ENCODE measurements at places on chromosomes 7 and 10.

- DNase-seq, result no peak
Observed at GRCh38 chr7:146028251-146028750, 88.3 kb upstream of the CNTNAP2 start.

- DNase-seq, result no peak
Observed at GRCh38 chr7:42662862-42663261, 249.0 kb downstream of the C7orf25 start.

DNA sequence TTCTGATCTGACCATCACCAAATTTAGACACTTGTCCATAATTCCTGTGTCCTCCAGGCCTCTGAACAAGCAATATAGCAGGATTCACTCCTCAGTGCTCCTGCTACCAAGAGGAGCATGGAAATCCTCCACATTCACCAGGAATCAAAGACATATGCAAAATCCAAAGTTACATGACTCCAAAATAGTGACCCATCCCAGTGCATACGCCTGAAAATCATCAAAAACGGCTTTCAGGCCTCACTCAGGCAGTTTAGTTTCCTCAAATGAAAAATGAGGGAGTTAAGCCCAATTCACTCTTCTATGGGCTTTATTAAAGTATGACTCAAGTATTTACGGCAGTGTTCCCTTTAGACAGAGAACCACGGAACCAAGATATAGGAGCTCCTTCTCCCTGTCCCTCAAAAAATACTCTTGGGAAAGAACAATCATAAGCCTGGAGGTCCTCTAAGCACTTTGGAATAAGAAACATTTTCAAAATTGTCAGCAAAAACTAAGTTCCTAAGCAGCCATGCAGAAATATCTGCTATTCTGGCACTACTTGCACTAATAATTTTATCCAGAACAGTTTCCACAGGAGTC, 240.7 kb downstream of the PARD3 start:
- no peak for DNase-seq

DNA sequence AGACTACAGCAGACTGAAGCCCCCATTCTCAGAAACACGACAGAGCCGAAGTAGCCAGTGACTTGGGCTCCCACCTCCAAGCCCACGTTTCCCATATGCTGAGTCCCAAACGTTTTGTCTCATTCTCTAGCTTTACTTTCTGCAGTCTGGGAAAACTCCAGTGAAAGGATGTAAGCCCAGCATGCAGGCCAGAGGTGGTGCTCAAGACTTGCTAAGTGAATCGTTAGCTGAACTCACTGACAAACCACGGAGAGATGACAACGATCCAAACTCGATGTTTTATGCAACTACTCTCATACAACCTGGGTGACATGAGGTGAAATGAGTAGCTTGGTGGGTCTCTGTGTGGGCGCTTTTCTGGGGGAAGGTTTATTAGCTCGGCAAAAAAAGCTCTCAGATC, 731.8 kb downstream of the SUGCT start:
- no peak for DNase-seq

DNA sequence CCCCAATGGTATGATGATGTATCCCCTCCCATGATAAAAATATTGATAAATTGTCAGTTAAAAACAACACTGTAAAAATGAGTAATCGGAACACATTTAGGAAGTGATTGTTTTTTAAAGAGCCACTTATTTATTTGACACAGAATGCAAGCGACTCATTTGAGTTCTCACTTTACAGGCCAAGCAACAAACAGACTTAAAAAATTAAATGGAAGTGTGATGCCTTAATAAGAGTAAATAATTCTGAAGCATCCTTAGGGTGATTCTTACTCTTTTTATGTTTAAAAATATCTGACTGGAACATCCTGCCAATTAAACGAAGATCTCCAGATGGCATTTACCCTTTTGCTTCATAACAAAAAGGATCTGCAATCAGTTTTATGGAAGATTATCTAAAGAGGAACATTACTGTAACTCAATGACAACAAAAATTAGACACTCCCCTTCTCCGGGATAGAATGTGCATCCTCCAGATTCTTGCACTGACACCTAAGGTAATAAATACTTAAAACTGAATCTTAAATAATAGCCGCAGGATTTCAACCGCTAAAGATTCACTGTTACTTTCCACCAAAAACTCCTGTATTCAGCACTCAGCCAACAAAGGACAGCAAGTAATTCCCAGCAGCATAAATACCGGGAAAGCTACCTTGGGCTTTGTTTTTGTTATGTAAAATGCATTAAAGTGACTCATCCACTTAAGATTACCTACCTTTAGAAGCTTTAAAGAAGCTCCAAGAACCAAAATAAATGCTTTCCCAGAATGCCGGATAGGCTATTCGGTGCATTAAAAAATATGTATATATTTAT, 1.7 kb downstream of the CACNA2D1 start:
- no peak for DNase-seq

GRCh38 chr7:66418537-66418936, 210.1 kb upstream of the KCTD7 start:
- no peak for DNase-seq

GRCh38 chr7:134999136-134999535, 12.8 kb downstream of the AGBL3 start:
- no peak for DNase-seq

- DNase-seq, result no peak
Observed at GRCh38 chr10:112985690-112986543, 35.9 kb downstream of the TCF7L2 start.

- DNase-seq, result no peak
Observed at GRCh38 chr10:130333185-130333584, 197.0 kb downstream of the GLRX3 start.

DNA sequence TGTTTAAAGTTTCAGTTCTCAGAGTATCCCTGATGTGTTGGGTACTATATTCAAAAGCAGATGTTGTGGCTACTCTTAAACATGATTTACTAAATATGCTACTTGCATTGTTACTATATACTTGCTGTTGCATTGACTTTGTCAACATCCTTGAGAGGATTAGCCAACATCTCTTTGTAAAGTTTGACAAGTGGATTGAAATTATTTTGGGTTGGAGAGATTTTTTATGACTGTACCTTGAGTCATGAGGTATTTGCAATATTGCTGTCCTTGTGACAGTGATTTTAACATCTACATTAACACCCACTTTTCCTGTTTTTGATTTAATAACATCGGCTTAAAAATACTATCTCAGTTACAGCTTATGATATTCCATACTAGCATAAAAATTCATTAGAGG, 31.9 kb downstream of the MRC1 start:
- DNase-seq, result no peak

- no peak for DNase-seq
Observed at GRCh38 chr10:36254199-36254598, 612.1 kb upstream of the FZD8 start.

DNA sequence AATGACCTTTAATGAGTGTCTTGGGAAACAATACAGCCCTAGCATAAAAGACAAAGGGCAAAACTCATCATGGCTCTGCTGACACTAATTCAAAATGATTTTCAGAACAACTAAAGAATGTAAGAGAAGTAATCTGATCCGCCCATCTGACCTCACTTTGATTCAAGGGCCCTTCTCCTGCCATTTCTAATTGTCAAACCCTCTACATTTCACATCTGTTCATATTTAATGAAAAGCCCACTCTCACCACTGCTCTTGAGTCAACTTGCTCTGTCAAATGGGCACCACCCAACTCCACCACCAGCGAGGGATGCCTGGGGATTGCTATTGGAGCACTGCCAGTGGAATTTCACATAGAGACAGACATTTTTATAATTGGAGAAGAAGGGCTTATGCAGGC, 639.2 kb downstream of the KCNMA1 start:
- DNase-seq, result no peak

DNA sequence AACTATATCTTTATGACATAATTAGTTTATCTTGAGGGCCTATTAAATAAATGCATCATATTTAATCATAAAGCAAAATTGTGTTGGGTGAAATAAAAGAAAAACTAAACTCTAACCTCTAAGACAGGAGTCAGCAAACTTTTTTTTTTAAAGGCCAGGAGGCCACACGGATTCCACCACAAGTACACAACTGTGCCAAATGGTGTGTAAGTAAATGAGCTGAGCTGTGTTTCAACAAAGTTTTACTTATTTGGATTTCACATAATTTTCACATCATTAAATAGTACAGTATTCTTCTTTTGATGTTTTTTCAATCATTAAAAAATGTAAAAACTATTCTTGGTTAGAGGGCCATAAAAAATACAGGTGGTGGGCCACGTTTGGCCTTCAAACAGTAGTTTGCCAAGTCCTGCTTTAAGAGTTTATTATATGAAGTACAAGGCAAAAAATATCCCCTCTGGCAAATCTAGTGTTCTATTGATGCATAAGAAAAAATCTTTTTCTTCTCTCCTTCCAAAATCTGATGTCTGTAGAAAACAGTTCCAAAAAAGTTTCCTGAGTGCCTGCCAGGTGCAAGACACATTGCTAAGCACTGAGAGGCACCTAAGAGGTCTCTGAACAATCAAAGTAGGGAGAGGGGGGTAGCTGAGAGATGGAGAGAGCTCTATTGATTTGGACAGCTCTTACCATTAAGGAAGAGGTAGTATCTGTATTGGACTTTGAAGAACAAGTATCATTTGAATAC, 26.5 kb upstream of the SPOCK2 start:
- DNase-seq, result no peak

GRCh38 chr10:78301891-78302738, 268.5 kb downstream of the RPS24 start:
- DNase-seq, result no peak

DNA sequence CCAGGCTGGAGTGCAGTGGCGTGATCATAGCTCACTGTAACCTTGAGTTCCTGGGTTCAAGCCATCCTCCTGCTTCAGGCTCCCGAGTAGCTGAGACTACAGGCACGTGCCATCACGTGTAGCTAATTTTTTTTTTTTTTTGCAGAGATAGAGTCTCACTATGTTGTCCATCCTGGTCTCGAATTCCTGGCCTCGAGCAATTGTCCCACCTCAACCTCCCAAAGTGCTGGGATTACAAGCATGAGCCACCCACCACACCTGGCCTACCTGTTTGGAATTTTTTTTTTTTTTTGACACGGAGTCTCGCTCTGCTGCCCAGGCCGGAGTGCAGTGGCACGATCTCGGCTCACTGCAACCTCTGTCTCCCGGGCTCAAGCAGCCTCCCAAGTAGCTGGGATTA, 117.1 kb upstream of the PARD3 start:
- DNase-seq, result no peak

Measured in effector CD4-positive, alpha-beta T cell (primary cell).